ENCODE measurements at places on chromosomes 13 and 19.

- no peak for DNase-seq
These were observed 2301.2 kb downstream of the PCDH9 start for GRCh38 chr13:64928696-64929499.

GRCh38 chr19:2166741-2167738, 3.3 kb downstream of the DOT1L start:
- DNase-seq, result no peak

DNA sequence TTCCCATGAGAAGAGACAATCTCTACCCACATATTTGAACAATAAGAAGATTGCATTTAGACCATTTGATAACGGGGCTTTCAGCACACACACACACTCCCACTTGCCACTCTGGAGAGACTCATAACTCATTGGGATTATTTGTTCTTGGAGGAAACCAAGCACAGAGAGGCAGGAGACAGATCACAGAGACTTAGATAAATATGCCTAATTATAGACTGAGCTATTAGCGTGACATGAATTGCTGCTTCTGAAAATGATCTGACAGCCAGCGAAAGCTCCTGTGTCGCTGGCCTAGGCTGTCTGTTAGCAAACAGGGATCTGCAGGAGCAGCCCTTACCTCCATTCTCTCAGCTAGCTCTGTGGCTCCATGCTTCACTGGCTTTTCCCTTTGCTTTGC, 111.4 kb downstream of the CCNA1 start:
- no peak for DNase-seq

DNA sequence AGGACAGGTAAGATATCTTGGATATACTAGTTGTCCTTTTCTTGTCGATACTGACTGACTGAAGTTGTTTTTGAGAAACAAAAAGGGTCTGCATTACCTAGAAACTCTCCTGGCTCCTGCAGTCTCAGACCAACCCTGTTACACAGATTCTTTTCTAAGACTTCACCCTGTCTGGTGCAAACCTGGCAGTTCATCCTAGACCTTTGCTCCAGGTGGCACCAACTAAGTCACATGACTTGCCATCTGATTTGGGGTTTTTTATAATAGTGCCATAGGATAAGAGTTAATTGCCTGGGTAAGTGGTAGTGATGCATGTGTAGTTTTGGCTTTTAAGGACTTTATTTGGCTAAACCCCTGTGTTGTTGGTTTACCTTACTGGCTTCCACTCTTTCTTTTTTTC, 14.3 kb downstream of the CHAMP1 start:
- no peak for DNase-seq

DNA sequence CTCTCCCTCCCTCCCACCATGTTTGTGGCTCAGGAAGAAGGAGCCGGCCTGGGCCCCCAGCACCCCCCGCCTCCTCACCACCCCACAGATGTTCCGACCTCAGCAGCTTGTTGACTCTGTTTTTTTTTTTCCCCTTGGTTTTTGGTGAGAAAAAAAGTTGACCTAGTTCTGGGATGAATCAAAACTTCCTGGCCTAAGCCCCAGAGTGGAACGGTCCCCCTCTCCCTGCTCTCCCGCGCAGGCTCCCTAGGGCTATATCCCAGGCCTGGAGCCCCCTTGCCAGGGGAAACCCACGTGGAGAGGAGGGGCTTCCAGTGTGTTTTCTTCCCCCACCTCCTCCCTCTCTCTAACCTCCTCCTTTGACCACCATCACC, 4.0 kb downstream of the COL5A3 start:
- peak; percentile 24 for DNase-seq

DNA sequence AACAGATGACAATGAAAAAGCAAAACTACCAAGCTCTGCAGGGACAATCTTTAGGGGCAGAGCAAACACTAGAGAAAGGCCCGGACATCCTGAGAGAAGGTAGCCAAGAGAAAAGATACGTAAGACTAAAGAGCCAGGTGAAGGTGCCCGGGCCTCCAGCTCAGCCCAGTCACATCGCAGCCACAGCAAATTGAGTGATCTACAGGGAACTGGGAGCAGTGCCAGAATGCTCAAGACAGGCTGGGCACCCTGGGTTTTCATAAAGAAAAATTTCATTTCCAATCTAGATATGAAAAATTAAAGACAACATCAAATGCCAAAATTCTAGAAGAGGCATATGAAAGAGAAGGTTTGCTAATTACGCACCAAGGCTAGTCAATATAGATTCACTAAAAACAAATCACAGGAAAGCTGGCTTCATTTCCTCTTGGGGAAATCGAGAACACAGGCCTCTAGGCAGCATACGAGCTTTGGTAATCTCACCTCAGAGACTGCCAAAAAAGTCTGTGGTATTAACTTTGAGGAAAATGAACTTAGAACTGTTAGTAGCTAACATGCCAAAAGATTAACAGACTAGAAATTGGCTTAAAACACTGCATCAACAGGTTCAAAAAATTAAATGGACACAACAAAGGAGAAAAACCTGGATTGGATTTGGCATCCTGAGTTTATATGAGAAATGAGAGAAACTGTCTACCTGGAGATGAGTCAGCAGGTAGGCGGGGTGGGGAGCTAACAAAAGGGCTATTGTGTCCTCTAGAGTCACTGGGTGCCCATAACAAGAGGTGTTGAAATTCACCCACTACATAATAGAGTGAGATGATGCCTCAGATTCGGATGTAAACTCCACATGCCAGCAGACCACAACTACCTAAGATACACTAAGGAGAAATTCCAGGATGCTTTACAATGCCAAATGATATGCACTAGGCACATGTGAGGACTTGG, 6.6 kb downstream of the ANKRD10 start:
- no peak for DNase-seq

GRCh38 chr13:87810391-87810801, 139.2 kb downstream of the SLITRK5 start:
- no peak for DNase-seq

- DNase-seq, result no peak
These were observed 40.2 kb upstream of the ABCC4 start for GRCh38 chr13:95341441-95341840.

- no peak for DNase-seq
These were observed 400.5 kb upstream of the GPC6 start for GRCh38 chr13:92825938-92826596.

GRCh38 chr13:81058211-81058915, 717.4 kb upstream of the SPRY2 start:
- no peak for DNase-seq

GRCh38 chr13:61142506-61142905, 273.1 kb downstream of the PCDH20 start:
- no peak for DNase-seq

GRCh38 chr13:65965501-65965900, 1264.6 kb downstream of the PCDH9 start:
- no peak for DNase-seq

- no peak for DNase-seq
These were observed 188.9 kb downstream of the ZIC5 start for GRCh38 chr13:99782669-99783068.

DNA sequence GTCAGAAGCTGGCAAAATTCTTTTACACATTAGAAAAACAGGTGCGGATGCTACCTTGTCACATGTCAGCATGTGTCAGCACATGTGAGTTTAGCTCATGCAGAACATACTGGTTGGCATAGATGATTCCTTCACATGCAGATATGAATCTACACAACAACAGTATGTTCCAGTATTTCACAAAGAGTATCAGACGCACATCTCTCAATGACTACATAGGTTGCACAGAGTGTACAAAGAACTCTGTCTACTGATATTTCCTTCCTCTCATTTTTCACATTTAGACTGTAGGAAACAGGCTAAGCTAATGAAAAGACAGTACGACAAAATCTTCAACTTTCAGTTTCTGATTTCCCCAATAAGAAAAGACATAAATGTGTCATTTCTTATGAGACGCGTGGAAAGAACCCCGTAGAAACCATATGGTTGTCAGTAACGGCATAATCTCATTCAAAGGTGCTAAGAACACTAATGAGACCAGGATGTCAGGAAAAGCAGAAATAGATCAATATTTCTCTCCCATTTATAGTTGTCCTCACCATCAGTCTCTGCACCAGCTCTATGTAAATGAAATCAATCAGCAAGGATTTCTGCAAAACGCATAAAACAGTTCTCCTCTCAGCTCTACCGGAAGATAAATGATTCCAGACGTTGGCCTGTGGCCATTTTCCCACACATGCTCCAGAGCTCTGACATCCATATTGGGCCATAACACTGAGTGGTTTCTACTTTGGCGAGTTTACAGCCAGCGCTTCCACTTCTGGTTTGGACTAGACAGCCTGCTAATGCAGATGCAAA, 81.2 kb downstream of the STARD13 start:
- no peak for DNase-seq

DNA sequence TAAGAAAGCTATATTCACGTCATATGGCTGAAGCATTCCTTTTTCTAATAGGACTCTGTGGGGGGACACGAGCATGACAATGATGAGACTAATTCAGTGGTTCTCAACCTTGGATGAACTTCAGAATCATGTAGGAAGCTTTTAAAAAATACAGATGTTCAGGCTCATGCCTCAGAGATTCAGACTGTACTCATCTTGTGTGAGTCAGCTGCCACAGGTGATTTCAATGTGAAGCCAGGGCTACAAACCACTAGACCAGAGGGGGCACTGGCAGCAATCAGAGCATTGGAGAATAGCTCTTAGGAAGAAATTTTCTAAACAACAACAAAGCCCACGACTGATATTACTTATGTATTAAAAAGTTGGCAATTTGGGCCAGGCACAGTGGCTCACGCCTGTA, 91.7 kb downstream of the SERP2 start:
- no peak for DNase-seq

Measured in DND-41 (cell line).